Activated CD8-positive, alpha-beta memory T cell treated with anti-CD3 and anti-CD28 coated beads for 1 hour (primary cell): ENCODE measurements at places on chromosomes 6 and 20.

DNA sequence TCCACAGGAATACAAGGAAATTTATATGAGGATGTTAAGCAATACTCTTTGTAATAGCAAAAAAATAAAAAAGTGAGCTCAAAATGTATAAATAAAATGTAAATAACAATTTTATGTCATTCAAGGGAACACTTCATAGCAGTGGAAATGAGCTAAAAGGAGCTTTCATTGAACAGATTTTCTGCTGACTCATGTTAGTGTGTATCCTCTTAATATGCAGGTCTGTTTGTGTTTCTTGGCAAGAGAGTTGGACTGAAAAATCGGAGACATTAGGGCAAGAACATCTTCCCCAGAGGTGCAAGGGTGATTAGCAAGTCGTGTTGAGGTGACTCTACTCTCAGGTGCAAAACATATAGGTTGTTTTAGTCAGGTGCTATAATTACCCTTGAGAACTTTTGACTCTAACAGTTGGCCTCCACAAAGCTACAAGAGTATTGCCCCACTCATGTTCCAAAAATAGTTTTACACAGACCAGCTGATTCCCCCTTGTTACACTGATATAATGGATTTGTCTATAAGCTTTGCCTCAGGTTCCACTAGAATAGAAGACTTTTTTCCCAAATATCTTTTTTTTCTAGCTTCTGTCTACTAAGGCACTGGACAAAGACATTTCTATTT is 702.9 kb downstream of the TENT5A start:
- no peak for DNase-seq

DNA sequence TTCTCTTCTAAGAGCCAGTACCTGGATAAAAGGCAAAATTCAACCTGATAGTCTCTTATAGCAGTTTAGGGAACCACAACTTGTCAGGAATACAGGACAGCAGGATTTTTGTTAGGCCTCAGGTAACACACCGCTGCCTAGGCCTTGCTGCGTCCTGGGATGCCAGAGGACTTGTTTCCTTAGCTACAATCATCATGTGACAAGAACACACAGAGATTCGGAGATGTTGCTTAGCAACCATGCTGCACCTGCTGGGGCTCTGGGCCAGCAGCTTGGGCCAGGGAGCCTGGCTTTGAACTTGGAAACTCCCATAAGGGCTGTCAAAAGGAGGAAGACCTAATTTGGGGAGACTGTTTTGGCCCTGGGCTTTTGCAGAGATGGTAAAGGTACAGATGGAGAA is 36.1 kb upstream of the CHD6 start:
- DNase-seq: no peak

DNA sequence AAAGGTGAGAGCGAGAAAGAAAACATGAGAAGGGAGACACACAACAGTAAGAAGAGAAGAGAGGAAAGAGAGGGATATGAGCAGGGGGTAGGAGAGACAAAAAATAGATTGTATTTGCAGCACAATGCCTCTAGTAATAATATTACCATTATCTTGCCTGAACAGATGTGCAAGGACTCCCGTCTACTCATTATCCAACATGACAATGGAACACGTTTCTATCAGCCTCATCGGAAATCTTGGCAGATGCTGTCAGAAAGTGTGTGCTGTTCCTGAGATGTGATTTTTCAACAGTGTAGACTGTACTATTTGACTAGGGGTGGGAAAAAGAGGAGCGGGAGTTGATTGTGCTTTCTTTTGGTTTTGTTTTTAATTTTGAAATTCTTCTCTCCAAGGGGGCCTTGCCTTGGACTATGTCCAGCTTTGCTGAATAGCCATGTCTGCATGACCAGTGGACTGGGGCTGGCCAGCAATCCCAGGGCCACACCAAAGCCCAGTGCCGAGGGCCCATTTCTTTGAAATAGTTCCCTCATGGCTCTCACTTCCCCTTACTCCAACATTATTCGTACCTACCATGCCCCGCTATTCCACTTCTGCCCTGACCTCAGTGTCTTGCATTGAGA is 11.3 kb upstream of the TRAM2 start:
- no peak for DNase-seq

DNA sequence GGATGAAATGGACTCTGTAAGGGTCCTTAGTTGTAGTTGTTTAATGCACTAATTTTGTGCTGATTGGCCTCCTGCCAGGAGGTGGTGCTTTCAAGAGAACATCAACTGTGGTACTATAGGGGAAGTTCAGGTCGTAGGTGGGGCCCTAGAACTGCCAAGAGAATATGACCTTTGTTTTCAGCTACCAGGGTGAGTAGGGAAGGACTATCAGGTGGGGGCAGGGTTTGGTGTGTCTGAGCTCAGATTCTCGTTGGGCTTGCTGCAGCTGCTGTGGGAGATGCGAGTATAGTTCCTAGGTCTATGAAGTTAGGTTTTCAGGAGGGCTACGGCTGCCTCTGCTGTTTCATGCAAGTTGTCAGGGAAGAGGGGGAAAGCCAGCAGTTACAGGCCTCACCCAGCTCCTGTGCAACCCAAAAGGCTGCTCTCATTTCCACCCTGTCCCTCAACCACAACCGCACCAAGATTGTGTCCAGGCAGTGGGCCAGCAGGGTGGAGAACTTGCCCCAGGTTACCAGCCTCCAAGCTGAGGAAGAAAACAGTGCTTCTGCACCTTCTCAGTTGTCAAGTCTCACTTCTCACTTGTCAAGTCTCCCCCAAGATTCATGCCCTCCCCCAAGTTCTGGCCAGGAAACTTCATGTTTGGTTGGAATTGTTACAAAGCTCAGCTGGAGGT is 626.5 kb upstream of the MAP3K7 start:
- DNase-seq: no peak

GRCh38 chr6:1390133-1390945 is 963 bp downstream of the FOXF2 start:
- no peak for DNase-seq

- DNase-seq: no peak
Measured at GRCh38 chr6:135224037-135224647, 43.0 kb downstream of the MYB start.

- no peak for DNase-seq
Measured at GRCh38 chr6:127247114-127248096, 19.3 kb upstream of the RNF146 start.

DNA sequence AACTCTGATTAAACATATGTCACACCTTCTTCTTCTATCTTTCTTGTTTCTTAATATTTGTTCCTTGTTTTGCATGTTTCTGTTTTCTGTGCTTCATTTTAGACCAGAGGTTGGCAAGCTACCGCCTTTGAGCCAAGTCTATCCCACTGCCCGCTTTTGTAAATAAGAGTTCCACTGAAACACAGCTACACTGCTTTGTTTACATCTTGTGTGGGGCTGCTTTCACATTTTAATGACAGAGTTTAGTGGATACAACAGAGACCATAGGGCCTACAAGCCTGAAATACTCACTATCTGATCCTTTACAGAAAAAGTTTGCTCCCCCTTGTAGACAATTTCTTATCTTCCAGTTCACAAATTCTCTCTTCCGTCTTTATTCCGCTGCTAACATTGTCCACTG is 109.4 kb upstream of the SPACA1 start:
- no peak for DNase-seq

- no peak for DNase-seq
Measured at GRCh38 chr6:126170978-126171382, 168.9 kb upstream of the CENPW start.

DNA sequence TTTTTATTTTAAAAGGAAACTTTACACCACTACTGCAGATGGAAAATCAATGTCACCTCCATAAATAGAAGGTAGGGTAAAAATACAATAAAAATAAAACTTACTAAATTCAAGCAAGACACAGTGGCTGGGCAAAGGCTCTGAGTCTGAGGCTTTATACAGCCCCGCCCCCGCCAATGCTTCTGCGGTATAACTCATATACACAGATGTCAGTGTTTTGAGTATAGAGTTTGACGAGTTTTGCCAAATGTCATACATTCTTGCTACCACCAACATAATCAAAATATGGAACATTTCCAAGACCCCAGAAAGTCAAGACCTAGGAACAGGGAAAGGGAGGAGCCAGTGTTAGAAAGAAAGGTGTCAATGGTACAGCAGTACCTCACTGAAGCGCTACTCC is 12.8 kb downstream of the NFATC2 start:
- DNase-seq: no peak

DNA sequence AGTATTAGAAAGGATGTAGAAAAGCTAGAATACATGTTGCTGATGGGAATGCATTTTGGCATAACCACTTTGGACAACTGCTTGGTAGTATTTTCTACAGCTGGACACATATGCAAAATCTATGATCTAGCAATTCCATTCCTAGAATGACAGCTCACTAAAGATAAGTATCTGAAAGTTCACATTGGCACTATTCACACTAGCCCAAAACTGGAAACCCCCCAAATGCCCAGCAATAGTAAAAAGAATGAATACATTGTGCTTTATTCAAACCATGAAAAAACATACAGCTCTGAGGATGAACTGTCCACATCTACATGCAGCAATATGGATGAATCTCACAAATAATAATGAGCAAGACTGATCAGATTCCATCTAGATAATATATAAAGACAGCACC is 79.0 kb downstream of the PPP1R3G start:
- no peak for DNase-seq

GRCh38 chr6:157037165-157037564 is 260.0 kb downstream of the ARID1B start:
- no peak for DNase-seq

DNA sequence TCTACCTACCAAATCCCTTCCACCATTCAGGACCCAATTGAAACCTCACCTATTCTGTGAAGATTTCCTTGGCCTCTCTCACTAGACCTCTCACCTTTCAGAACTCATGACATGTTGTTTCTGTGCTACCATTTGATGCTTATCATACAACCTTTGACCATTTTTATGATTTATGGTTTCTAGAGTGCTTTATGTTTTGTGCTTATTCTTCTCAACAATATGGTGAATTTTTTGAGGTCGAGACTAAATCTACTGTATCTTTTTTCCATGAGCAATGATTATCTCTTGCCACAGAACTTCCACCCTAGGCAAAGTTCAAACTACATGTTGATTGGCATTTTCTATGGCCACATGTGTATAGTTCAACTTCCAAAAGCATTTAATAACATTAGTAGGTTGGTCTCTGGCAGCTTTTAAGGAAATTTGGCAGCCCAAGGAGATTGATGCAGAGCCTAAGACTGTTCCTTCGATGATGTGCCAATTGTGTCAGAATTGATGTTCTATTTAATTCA is 84.9 kb downstream of the OLIG3 start:
- no peak for DNase-seq

- no peak for DNase-seq
Measured at GRCh38 chr20:10357061-10357708, 76.8 kb downstream of the MKKS start.

GRCh38 chr6:87914637-87915395 is 132.8 kb upstream of the SPACA1 start:
- DNase-seq: no peak

GRCh38 chr20:43238833-43239232 is 49.1 kb upstream of the PTPRT start:
- no peak for DNase-seq

DNA sequence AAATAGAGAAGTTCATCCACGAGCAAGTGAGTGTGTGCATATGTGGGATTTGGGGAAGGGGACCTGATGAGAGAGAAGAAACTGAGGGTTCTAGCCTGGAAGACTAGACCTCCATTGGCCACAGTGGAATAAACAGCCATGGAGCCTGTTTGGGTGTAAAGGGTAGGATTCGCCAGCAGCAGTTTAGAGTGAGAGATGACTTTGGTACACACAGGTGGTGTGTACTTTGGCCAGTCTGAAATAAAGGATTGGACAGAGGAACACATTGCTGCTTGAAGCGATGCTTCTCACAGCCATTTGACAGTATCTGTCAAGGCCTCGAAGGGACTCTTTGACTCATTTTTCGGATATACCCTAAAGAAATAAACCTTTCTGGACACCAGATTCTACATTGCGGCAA is 29.2 kb downstream of the PLEKHG1 start:
- DNase-seq: no peak

DNA sequence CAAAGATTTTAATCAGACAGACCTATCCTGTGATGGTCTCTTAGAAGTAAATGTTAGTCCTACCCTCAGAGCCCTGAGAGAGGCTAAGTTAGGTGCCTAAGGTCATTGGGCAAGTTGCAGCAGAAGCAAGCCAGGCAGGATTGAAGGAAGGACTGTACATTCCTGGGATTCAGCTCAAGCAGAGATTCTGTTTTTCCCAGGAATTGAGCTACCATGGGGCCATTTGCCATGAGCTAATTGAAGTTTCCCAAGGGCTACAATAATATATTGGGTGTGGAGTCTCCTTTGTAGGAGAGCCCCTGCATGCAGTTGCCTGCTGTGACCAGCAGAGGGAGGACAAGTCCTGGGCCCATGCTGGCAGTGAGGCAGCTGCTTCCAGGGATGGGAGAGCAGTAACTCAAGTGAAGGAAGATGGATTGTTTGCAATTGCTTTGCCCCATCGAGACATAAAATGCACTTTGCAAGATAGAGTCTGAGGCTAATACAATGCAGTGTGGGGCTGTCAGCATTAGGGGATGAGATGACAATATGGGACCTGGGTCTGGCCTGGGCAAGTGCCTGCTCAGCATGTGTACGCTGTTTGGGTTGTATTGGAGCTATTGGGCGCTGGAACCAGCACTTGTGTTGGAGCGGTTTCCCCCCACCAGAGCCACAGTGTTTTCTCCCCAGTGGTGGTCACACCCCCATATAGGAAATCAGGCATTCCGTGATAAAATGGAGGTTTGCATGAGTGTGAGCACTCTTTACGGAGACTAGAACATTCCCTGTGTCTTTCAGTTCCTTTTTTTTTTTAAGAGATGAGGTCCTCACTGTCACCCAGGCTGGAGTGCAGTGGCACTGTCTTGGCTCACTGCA is 27.9 kb downstream of the DNMT3B start:
- DNase-seq: peak; percentile 32

DNA sequence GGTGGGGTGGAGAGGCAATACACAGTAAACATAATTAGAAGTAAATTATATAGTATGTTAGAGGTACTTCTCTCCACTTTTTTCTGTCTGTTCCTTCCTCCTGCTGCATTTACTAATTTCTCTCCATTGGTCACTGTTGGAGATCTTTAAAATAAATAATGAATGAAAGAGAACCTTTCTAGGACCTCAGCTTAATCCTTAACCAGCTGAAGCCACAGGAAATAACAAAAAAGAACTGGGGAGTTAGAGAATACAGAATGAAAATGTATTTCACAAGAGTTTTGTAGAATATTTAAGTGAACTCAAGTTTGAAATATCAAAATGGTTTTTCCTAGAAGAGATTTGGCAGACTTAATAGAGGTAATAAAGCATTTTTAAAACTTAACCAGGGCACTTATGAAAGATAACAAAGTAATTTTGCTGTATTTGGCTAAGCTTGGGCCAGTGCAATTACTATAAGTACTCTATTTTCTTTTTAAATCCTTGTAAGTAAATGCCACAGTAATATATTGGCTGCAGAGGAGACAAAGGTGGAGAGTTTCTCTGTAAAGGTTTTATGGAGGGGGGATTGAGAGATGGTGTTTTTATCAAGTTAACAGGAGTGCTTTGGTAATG is 405.0 kb downstream of the CDKAL1 start:
- DNase-seq: no peak

DNA sequence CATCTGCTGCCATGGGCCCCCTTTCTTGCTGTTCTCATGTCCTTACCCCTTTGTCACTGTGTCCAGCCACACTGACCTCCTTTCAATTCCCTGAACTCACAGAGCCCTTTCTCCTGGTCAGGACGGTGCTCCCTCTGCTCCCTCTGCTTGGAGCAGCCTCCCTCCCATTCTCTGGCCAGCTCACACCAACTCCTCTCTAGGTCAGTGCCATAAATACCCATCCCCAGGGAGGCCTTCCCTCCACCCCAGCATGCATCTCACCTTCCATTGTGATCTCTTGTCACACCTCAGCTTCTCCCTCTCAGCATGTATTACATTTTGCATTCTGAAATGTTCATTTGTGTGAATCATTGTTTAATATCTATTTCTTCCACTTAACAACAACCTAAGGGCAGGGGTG is 86.4 kb upstream of the PRND start:
- DNase-seq: no peak
